HFFc6 (cell line): ENCODE measurements at places on chromosomes 2 and 18. TPM values are rescaled to one million over a fixed set of nuclear protein-coding genes. Genes with fewer than 3 reads are reported as not detected.

DNA sequence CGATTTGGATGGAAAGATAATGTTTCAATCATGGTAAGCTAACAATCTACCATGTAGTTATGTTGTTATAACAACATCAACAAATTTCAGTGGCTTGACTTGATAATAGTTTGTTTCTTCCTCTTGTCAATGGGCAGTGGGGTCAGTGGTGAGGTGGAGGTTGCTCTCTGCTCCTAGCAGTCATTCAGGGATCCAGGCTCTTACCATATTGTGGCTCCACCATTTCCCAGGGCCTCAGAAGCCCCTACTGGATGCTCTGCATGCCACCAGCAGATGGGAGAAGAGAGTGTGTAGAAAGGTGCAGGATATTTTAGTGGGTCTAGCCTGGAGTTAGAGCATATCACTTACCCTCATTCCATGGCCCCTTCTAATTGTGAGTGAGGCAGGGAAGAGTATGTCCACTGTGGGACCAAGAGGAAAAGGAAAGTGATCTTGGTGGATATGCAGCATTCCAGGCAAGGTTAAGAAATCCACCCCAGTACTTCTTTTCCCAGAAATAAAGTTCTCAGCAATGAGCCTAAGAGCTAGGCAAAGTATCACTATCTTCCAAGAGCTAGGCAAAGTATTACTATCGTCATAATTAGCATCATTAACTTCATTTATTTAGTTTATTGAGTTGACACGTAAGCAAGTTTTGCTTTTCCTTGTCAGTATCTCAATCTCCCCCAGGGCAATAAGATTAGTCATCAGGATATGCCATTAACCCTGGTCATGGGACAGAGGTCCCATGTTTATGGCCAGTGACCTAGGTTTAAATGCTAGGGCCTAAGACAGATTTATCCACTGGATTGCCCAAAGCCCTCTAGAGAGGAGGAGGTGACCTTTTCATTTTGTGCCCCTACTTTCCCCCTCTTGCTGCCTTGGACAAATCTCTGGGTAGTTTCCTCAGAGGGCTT, 4.2 kb upstream of the IWS1 start:
- DNase-seq = peak; percentile 60

- DNase-seq = no peak
Measured at GRCh38 chr18:60200558-60200957, 172.0 kb downstream of the MC4R start.

Gene UGT1A8
- not detected in 3 replicates for total RNA-seq

- no peak for DNase-seq
Measured at GRCh38 chr2:187890690-187891089, 336.5 kb upstream of the TFPI start.

DNA sequence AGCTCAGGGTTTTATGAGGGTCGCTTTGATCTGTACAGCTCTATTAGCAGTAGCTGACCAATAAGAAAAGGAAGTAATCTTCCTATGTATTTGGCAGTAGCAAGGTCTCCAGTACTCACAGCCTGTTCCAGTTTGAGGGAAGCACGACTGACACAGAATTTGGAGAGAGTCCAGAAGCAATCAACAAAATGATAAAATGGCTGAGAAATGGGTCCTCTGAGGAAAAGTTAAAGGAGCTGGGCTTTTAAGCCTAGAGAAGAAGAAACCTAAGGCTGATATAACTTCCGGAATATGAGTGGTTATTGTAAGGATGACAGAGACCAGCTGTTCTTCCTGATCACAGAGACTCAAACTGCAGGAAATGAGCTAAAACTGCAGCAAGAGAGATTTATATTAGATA, 382.8 kb downstream of the GPD2 start:
- no peak for DNase-seq
